Activated gamma-delta T cell treated with Interleukin-2 at 50 U/mL for 16 hours (primary cell): ENCODE measurements at places on chromosomes 2 and 18.

DNA sequence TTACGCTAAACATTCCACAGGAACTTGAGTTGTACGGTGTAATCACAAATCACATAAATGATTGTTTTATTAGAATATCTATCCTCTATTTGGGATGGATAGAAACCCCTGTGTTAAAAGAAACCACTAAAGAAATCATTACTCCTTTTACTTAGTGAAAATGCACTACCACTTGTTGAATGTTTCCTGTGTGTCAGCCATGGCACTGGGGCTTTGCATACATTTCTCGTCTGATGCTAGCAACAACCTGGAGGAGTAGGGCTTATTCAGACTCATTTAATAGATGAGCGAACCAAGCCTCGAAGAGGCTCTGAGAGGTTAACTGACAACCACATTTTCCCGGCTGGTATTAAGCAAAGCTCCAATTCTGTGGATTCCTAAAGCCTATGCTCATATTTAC, 60.5 kb upstream of the PELI1 start:
- no peak for DNase-seq

GRCh38 chr18:46754188-46754587, 2.7 kb downstream of the ST8SIA5 start:
- DNase-seq: no peak

DNA sequence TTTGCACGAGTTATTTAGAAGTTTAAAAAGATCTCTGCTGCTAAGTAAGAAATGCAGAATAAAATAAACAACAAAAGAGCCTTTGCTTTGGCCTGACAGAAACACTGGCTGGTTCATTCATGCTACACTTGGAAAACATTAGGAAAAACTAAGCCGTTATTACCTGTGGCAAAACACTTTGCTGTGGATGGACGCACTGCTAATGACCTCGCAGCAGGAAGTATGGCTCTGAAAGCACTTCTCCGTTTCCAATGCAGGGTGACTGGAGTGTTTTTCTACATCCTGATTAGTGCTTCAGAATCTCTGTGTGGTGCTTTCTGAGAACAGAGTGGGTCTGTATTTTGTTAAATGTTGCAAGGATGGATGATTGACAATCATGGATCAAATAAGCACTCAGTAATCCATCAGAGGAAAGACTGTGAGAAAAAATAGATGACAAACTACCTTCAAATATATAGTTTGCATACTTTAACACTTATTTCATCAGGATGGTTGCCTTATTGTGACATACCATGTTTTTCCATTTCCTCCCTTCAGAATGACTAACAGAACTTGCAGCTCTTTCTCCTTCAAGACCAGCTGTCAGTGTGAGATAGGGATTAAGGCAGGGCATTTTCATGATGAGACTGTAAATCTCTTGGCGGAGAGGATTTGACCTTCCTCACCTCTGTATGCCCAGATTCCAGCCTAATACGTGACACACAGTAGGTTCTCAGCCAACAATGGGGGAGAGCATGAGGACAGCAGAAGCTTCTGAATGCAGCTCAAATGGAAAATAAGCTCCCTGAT, 38.0 kb downstream of the LINC00305 start:
- DNase-seq: no peak

- DNase-seq: no peak
Measured at GRCh38 chr18:59238385-59238784, 18.4 kb downstream of the GRP start.

DNA sequence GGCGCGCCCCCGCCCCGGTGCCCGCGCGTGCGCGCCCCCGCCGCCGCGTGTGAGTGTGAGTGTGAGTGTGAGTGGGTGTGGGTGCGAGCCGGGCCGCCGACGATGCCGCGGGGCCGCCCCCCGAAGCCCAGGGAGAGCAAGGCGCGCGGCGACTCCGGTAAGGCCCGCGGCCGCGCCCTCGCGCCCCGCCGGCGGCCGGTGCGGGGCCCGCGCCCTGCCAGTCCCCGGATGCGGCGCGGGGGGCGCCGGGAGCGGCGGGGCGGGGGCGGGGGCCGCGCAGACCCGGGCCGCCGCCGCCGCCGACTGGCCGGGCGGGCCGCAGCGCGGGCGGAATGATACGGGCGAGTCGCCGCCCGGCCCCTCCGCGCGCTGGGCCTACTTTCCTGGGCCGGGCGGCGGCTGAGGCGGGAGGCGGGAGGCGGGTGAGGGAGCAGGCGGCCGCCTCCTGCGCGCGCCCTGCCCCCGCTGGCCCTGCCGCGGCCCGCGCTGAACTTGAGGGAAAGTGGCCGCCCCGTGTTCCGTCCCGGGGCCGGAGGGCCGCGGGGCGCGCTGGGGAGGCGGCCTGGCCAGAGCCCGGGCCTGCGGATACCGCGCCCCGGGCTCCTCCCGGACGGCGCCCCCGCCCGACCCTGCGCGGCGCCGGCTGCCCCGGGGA, at the start of gene ZNF236:
ZNF236 (plus strand) TSS at position 52 of the 655 bp plus-strand sequence; CDS start at position 103, 51 bp downstream.
- peak; percentile 62 for DNase-seq
